HT-29 (cell line): ENCODE measurements at places on chromosomes 12 and 14.
A peak's percentile ranks its signal among the peaks of the same experiment; 100 is the strongest.

DNA sequence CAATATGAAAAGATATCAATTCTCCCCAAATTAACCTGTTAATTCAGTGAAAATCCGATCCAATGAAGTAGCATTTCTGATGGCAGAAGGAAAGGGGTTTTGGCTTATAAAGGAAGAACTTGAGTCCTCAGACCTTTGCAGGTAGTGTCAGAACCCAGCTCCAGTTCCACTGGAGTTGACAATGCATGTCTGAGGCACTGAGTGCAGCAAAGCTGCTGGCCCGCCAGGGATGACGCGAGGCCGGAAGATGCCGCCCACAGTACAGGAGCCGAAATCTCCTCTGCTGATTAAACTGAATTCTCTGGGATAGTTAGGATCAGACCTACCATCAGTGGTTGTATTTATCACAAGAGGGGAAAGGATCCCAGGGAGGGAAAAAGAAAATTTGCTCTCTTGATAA, 220.7 kb downstream of the MSRB3 start:
- no peak for DNase-seq

DNA sequence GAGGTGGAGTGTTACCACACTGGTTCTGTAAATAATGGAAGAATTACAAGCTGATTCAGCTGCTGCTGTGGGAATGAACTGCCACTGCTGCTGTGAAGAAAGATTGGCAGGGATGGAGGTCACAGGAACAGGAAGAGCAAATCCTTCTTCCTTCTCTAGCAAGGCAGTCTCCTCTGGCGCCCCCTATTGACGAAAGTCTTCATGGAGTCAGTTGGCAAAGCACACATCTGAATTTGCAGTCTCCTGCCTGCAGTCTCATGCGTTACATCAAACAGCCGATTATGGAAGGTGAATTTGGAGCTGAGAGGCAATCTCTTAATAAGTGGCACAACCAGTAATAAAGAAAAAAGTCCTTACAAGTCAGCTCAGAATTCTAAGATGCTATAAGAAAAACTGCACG, 106.0 kb upstream of the TMTC1 start:
- peak; percentile 70 for DNase-seq

DNA sequence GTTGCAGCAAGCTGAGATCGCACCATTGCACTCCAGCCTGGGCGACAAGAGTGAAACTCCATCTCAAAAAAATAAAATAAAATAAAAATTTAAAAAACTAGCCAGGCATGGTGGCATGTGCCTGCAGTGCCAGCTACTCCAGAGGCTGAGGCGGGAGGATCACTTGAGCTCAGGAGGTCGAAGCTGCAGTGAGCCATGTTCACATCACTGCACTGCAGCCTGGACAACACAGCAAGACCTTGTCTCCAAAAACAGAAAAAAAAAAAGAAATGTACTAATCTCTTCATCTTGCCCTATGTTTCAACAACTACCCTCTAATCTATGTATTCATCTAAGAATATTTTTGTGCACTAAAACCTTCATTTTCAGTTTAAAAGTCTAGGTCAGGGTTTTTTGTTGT, 6.5 kb downstream of the NAA25 start:
- DNase-seq = no peak

DNA sequence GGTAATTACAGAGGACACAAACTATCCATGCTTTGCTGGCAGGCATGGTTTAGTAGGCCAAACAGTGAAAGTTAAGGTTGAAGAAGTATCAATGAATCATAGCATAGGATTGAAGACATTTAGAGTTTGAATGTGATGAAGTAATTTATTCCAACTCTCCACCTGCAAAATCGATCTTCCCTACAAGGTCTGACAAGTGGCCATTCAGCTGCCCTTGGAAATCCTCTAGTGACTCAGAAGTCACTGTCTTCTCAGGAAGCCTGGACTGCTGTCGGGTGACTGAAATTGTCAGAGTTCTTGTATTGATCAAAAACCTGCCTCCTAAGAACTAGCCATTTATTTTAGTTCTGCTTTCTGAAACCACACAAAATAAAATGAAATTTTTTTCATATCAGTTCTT, 17.7 kb upstream of the STXBP6 start:
- DNase-seq = no peak

DNA sequence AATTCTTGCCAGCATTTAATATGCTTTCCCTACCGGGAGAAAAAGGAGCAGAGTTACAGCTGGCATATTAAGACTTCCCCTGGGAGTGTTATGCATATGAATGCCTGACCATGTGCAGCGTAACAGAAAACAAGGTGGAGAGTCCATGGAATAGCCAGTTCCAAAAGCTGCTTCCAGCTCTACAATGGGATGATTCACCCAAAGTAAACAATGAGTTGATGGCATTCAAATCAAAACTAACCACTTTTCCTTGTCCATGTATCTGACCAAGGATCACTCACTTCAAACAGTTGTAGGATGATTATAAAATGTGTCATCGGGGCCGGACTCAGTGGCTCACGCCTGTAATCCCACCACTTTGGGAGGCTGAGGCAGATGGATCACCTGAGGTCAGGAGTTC, 48.1 kb upstream of the BICDL1 start:
- peak; percentile 84 for DNase-seq

DNA sequence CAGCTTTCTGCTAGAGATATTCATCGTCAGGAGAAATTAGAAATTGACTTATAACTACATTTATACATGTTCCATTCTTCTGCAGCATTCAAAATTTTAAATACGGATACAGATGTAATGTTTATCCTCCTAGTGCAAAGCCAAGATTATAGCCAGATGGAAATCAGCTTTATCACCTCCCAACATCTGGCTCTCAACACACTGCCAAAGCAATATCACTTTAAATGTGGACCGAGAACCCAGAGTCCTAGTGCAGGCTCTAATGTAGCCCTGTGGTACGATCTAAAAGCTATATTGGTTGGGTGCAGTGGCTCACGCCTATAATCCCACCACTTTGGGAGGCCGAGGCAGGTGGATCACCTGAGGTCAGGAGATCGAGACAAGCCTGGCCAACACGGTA, 6.5 kb downstream of the MLH3 start:
- no peak for DNase-seq

GRCh38 chr14:21036751-21037150, 2.1 kb upstream of the RNASE13 start:
- no peak for DNase-seq

DNA sequence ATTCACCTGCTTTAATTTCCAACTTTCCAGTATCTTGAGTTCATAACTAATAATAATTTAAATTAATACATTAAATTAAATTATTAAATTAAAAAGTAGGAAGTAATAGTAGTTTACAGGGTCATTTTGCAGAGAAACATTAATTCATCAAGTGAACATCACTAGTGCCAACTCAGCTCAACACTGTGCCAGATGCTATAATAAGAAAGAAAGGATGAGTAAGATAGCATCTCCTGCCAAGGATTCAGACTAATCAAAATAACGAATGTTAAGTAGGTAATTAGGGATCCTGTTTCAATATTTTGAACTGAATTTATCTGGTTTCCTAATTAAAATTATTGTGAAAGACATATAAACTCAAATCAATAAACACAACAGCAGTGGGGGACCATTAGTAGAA, 596.7 kb downstream of the SLC6A15 start:
- DNase-seq = no peak

- DNase-seq = no peak
Observed at GRCh38 chr14:78383060-78383459, 212.9 kb downstream of the NRXN3 start.

DNA sequence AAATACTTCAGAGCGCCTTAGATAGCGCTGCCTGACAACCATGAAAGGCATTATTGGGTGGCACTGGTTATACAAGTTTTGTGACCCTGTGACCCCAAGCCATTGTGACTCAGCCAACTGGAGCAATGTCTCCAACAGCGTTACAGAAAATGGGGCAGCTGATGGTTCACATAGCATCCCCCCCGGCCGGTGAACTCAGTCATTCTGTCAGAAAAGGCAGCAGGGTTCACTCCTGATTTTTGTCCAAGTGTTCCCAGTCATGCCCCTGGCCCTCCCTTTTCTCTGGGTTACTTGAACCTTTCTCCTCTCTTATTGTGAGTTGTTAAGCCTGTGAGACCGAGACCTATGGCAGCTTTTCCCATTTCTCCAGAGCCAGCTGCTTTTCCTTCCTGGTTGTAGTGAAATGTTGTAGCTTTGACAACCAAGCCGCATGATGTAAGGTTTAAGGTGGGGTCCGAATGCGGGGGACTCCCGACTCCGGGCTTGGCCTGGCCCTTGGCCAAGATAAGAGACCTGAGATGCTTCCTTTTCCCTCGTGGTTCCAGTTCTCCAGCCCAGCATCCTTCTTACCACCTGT, 22.0 kb downstream of the CD9 start:
- peak; percentile 95 for DNase-seq

DNA sequence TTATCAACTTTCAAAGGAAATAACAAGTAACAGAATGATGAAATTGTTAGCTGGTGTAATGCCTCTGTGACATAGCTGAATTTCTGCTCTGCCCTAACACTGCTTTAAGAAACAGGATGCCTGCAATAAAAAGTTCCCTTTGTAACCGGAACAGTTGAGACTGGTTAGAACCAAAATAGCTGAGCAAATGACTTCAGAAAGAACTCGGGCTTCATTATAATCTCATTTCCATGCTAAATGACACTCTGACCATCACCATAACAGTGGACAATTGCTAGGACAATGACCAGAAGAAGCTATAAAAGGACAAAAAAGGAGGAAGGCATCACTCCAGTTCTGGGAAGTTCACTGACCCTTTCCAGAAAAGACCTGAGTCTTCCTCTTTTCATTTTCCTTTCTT, 23.5 kb upstream of the PYGL start:
- no peak for DNase-seq

GRCh38 chr12:8088574-8088973, 6.5 kb downstream of the NECAP1 start:
- no peak for DNase-seq

DNA sequence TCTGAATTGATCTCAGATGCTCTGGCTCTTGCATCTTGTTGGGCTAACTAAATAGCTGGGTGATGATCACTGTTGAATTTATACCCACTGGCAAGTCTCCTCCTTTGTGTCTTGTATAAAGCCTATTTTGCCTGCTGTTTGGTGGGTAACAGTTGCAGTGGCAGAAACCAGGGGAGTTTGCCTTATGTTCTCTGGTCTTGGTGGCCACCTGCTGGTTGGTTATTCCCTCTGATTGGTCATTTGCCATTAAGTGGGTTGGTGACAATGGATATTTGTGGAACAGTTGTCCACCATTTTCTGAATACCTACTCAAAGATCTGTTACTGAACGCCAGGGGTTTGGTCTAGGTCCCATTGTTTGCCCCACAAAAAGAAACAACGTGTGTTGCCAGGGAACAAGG, 52.1 kb downstream of the AVPR1A start:
- peak; percentile 52 for DNase-seq

- no peak for DNase-seq
Observed at GRCh38 chr14:67377916-67378315, 17.8 kb downstream of the EIF2S1 start.

DNA sequence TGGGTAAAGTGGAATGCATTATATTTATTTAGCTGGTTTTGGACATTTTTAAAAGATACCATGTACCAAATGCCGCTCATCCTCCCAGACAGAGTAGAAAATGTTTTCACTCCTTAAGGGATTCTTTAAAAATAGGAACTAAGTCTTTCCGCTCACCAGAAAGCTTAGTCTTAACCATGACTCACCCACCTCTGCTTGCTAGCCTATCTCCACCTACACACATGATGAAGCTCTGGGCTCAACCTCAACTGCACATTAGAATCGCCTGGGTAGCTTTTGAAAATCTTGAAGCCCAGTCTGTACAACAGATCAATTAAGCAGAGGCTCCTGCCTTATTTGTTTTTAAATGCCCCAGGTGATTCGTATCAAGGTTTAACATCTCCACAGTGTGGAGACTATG, 260.5 kb downstream of the NEDD1 start:
- no peak for DNase-seq

GRCh38 chr12:54432815-54433164, 13.7 kb upstream of the ITGA5 start:
- no peak for DNase-seq

GRCh38 chr12:126286203-126286602, 1221.0 kb downstream of the AACS start:
- DNase-seq = no peak

DNA sequence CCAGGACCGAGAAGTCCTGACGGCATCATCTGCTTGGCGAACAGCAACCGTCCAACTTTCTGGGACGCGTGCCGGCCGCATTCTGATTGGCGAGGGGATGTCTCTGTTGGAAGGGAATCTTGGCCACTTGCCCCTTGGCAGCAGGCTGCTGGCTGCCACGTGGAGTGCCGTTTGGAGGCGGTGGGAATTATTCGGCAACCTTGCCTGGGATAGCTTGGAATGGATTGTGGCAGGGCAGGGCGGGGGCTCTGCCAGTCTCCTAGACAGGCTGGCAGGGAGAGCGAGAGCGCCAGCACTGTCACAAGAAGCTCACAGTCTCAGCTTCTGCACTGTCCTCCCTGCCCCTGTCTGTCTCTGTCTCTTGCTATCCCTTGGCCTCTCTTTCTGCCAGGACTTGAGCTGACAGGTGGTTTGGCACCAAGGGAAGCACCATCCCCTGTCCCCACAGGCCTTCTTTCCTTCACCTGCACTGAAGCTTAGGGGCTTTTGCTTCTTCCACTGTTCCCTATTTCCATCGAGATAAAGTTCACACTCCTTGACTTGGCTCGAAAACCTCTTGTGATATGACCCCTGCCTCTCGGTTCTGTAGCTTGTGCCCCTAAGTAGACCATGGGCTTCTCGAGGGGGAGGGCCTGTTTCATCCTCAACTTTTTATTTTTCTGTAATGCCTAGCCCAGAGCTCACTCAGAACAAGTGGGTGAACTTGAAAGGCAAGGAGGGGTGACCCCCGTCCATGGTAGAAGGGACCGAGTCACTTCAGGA, 201.9 kb downstream of the PHETA1 start:
- DNase-seq = no peak

- no peak for DNase-seq
Observed at GRCh38 chr14:23931721-23932289, 21.8 kb upstream of the DHRS4 start.

GRCh38 chr12:118190266-118190665, 54.3 kb downstream of the PEBP1 start:
- no peak for DNase-seq

DNA sequence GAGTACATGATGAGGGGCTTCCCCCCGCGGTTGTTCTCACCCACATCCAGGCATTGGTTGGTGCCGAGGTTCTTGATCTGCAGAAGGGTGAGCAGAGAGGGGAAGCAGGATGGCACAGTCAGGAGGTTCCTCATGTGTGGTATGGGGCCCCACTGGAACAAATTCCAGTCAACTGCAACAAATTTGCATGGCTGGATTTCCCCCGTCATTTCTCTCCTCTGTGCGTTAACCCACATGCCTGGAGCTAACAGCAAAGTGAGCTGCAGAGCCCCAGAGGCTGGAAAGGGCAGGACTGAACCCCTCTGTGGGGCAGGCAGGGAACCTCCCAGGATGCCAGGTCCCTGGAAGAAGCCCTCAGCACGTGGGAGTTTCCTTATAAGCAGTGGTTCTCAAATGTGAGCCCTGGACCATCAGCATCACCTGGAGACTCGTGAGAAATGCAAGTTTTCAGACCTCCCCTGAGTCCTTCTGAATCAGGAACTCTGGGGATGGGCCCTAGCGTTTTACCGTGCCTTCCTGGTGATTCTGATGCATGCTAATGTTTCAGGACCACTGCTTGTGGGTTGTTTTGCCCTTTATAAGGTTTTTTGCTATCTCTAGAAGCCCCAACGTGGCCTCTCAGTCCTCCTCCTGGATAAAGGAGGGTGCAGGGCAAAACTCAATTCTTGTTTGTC, 11.0 kb upstream of the CELA1 start:
- no peak for DNase-seq
